ENCODE measurements at places on chromosomes 11 and 22. TPM values are rescaled to one million over a fixed set of nuclear protein-coding genes. Genes with fewer than 3 reads are reported as not detected.

THAP12 gene
- 91.9 TPM for polyA plus RNA-seq

UPK3A gene
- polyA plus RNA-seq: 1.3 TPM

INS gene
- polyA plus RNA-seq: not detected

FGF19 gene
- polyA plus RNA-seq: 0.93 TPM

SMIM38 gene
- 1.4 TPM for polyA plus RNA-seq

BRSK2 gene
- polyA plus RNA-seq: 0.56 TPM

BTBD18 gene
- 0.15 TPM for polyA plus RNA-seq

SHISA8 gene
- polyA plus RNA-seq: 1.0 TPM

ABTB2 gene
- polyA plus RNA-seq: 17.4 TPM

CRYAB gene
- polyA plus RNA-seq: 46.0 TPM

PLAAT5 gene
- polyA plus RNA-seq: 0.64 TPM

APOA4 gene
- not detected for polyA plus RNA-seq

ZNF70 gene
- 5.9 TPM for polyA plus RNA-seq

MOGAT2 gene
- 0.67 TPM for polyA plus RNA-seq

C22orf31 gene
- 1.3 TPM for polyA plus RNA-seq

PNPLA5 gene
- 0.07 TPM for polyA plus RNA-seq

AIP gene
- 55.9 TPM for polyA plus RNA-seq

HARBI1 gene
- 4.3 TPM for polyA plus RNA-seq

MAPK8IP1 gene
- 9.0 TPM for polyA plus RNA-seq

LRP5 gene
- polyA plus RNA-seq: 55.7 TPM

TSSK2 gene
- polyA plus RNA-seq: not detected

CCDC87 gene
- 0.26 TPM for polyA plus RNA-seq

TMEM132A gene
- 83.4 TPM for polyA plus RNA-seq

CDHR5 gene
- 40.3 TPM for polyA plus RNA-seq

RASL10A gene
- polyA plus RNA-seq: 0.12 TPM

SYT7 gene
- polyA plus RNA-seq: 10.3 TPM

MS4A6A gene
- 16.9 TPM for polyA plus RNA-seq

MS4A3 gene
- polyA plus RNA-seq: 1.0 TPM

NR1H3 gene
- 39.1 TPM for polyA plus RNA-seq

CYB5R2 gene
- 28.8 TPM for polyA plus RNA-seq

OR51B5 gene
- polyA plus RNA-seq: 0.50 TPM

TYR gene
- 0.09 TPM for polyA plus RNA-seq

IL18 gene
- polyA plus RNA-seq: 12.5 TPM

NRIP3 gene
- 1.1 TPM for polyA plus RNA-seq

RHOG gene
- 30.9 TPM for polyA plus RNA-seq

POTEH gene
- polyA plus RNA-seq: not detected

GNG3 gene
- polyA plus RNA-seq: 2.6 TPM

ATP5MG gene
- polyA plus RNA-seq: 459 TPM

NCAM1 gene
- polyA plus RNA-seq: 88.0 TPM

MADD gene
- 41.5 TPM for polyA plus RNA-seq

OR9I1 gene
- not detected for polyA plus RNA-seq

KCNQ1 gene
- 13.2 TPM for polyA plus RNA-seq

GLYAT gene
- 168 TPM for polyA plus RNA-seq

TMPRSS4 gene
- polyA plus RNA-seq: 46.6 TPM

TRPC6 gene
- 8.6 TPM for polyA plus RNA-seq

PAMR1 gene
- polyA plus RNA-seq: 4.7 TPM

KRTAP5-2 gene
- not detected for polyA plus RNA-seq

Measured in renal cortex interstitium (tissue), 15 donors.